Renal cortical epithelial cell (primary cell): ENCODE measurements at places on chromosomes 5 and 9. TPM values are rescaled to one million over a fixed set of nuclear protein-coding genes. Genes with fewer than 3 reads are reported as not detected.

GRCh38 chr5:179803651-179804554 lies 2.8 kb downstream of the MGAT4B start:
- DNase-seq = no peak

DNA sequence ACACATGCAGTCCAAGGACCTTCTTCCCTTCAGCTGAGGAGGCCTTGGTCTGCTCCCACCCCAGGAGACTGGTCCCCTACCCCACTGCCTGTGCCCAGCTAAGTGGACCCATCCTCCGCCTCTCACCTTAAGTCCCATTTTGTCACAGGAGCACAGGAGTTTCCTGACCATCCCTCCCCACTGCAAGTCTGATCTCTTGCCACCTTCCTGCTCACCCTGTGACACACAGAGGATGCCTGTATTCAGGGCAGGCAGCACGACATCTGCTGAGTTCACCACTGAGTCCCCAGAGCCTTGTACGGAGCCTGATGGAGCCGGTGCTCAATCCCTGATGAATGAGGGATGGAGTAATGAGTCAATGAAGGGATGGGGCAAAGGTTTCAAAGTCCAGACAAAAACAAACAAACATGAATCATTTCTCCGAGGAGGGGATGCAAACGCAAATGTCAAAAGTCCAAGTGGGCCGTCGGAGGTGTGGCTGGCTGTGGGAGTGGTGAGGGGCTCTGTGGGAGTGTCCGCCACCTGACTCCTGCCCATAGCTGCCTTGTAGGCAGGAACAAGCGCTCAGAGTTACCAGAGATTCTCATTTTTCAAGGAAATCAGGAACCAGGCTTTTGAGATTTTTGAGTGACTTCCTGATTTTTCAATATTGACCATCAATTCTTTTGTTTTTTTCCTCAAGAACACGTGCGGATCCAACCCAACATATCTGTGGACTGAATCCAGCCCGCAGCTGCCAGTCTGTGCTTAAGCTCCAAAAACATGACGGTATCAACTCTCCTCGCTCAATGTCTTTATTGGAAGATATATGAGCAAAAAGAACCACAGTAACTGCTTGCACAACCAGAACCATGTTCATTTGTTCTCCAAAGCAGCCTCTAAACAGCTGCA lies 4.4 kb downstream of the RAPGEF1 start:
- DNase-seq = peak; percentile 68

DNA sequence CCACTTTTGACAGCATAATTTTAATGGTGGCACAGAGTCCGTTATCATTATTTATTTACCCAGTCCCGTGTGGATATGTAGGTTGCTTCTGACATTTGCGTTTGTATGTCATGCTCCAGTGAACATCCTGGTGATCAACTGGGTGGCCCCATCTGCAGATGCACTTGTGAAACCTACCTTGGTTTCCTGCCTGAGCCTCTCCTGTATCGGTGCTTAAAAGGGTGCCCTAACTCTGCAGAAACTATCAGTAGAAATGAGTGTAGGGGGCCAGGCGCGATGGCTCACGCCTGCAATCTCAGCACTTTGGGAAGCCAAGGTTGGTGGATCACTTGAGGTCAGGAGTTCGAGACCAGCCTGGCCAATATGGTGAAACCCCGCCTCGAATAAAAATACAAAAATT lies 92.1 kb upstream of the IER5L start:
- no peak for DNase-seq

- DNase-seq = peak; percentile 77
These were observed 54.9 kb upstream of the GRAMD2B start for GRCh38 chr5:126368239-126368812.

- no peak for DNase-seq
These were observed 89.9 kb upstream of the FSD1L start for GRCh38 chr9:105357937-105358336.

- no peak for DNase-seq
These were observed 183.6 kb downstream of the PTTG1 start for GRCh38 chr5:160605266-160605665.

DNA sequence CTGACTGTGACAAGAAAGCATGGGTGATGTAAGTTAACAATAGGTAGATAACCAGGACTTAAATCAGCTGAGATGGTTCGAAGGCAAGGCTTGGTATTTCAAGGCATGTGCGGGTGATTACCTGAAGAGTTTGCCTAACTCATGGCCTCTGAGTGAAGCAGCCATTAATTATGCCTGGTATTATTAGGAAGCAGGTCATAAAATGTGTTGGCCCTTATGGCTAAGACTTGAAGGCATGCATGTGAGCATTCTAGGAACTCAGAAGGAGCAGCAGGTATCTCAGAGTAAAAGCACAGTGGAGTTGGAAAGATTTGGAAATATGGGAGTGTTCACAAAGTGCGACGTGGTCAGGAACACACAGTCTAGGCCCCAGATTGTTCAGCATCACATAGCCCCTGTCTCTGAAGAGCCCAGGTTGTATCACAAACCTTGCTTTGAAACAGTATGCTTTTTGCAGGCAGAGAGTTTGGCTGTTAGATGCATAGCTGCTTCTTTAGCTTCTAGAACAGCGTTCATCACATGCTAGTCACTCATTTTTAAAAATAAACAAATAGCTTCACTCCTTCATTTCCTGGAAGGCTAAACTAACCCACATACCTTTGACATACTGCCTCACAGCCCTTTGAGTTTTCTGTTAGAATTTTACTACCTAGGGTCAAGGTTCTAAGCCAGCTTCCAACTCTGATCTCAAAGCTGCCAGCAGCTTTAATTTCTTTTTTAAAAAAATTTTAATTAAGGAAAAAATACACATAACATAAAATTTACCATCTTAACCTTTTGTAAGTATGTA lies 2.1 kb downstream of the HEXB start:
- DNase-seq = peak; percentile 27

DNA sequence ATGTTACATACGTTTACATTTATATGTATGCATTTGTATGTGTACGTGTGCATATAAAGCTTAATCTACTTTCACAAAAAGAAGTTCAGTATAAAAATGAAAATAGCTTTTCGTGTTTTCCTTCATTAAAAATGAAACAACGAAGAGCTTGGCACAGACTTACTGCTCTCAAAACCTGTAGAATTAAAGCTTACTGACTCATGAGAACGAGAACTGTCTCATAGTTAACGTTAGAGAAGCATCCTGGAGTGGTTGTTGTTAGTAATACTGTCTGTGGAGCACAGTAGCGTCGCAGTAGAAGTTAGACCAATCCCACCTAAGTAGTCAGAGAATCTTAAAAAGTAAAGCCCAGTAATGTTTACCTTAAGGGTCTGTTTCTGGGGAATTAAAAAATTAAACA lies 1.3 kb downstream of the MAT2B start:
- DNase-seq = peak; percentile 74

GRCh38 chr5:91079037-91079436 lies 304.1 kb downstream of the ARRDC3 start:
- DNase-seq = peak; percentile 97

DNA sequence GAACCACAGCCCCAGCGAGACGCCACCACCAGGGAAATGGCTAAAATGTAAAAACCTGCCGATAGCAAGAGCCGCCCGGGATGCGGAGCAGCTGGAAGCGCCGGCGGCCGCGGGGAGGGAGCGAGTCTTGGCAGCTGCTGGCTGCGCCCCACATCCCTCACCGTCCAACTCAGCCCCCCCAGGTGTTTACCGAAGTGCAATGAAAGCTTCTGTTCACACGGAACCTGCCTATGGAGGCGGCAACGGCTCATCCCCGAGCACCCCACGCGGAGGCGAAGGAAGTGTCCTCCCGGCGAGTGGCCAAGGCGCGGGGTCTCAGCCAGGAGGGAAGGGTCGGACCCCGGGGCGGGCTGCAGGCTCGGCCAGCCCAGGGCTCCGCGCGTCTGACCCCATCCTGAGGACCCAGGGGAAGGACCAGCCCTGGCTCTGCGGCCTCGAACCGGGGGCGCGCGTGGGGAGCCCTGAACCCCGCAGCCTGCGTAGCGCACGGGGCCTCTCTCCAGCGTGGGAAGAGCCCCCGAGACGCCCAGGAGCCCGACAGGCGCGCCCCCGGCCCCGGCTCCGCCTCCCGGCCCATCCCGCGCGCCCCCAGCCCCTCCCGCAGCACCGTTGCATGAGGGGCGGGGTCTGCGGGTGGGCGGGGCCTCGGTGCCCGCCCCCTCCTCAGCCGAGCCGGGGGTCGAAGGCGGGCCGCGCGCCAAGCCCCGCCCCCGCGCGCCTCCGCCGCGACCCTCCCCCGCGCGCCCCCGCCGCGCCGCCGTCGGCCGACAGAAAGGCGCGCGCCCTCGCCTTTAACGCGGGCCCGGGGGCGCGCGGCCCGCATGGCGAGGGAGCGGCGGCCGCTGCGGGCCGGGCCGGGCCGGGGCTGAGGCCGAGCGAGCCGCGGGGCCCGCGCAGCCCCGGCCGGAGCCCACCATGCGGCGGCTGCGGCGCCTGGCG lies at the start of gene DIPK1B:
Gene DIPK1B (plus strand): TSS at position 822 of the 939 bp plus-strand sequence. CDS start 94 bp downstream, at position 916.
- DNase-seq = no peak

Gene LHFPL2
- 19.2 and 25.7 TPM in 2 replicates for total RNA-seq

Gene ZFP2
- 1.2 and 6.4 TPM in 2 replicates for total RNA-seq
